Naive thymus-derived CD8-positive, alpha-beta T cell (primary cell): ENCODE measurements at places on chromosomes 4 and X.

GRCh38 chr4:80740375-80740774 is 290.1 kb upstream of the BMP3 start:
- DNase-seq = no peak

GRCh38 chr4:159193046-159193620 is 90.3 kb downstream of the RAPGEF2 start:
- DNase-seq = no peak

DNA sequence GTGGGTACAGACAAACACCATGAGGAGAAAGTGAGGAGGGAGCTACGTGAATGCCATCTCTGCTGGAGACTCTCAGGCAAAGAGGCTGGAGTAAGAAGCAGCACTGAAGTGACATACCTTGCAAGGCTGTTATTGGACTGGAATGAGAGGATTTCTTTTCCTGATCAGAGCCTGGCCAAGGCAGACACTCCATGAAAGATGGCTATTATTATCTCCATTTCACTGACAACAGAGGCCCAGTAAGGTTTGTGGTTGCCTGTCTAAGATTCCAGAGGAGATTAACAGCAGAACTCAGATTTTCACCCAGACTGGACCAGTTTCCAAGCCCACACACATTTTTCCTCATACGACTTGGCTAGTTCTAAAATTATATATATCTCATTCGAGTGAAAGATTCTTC is 162.0 kb upstream of the EOLA2 start:
- no peak for DNase-seq

GRCh38 chrX:11435568-11435967 is 142.4 kb downstream of the AMELX start:
- DNase-seq = no peak

- DNase-seq = no peak
Measured at GRCh38 chr4:85514783-85515182, 39.8 kb downstream of the ARHGAP24 start.
